ENCODE measurements at places on chromosomes 3 and 15. TPM values are rescaled to one million over a fixed set of nuclear protein-coding genes. Genes with fewer than 3 reads are reported as not detected.

Gene ANKRD28
- total RNA-seq: 206 TPM

Gene KLHL6
- total RNA-seq: under 0.01 TPM

Gene GNAT1
- not detected for total RNA-seq

Gene UROC1
- not detected for total RNA-seq

Gene SEC61A1
- total RNA-seq: 403 TPM
